Activated naive CD4-positive, alpha-beta T cell treated with anti-CD3 and anti-CD28 coated beads, Interleukin-2, amount 10 ng/mL, durations not matched to agents 7 days and 5 days (primary cell): ENCODE measurements at places on chromosomes 6 and 20.

- DNase-seq: no peak
Observed at GRCh38 chr6:1043458-1043836, 268.5 kb upstream of the FOXQ1 start.

DNA sequence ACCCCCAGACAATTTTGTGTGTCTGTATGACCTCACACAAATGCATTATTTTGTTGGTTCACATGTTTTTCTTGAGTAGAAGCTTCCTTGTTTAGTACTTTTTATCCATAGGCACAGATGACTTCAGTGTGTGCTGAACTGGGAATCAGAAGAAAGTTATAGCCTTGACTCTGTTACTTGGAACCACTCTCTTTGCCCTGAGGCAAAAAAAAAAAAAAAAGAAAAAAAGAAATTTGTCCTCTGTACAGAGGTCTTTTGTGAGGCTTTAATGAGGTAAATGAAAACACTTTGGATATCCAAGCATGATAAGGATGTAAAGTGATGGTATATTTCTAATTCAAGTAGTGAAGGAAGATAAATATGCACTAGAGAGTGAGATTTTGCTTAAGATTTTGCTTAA, 51.9 kb downstream of the TRMT11 start:
- DNase-seq: no peak

DNA sequence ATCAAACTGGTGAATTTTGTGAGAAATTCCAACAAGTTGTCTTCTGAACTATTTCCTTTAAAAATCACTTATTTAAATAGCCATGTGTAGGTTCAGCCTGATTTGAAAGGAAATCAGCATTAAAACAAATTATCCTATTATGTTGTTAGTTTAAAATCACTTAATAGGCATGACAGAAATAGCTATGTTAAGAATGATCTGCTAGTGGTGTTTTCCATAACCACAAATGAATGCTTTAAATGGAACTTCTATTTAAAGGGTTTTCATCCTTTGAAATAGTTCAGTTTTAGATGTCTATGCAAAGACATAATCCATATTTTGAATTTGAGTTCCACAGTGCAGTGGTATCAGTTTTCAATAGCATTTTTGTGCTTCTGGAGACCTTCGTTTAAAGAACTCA, 120.1 kb downstream of the PLEKHG1 start:
- DNase-seq: no peak

DNA sequence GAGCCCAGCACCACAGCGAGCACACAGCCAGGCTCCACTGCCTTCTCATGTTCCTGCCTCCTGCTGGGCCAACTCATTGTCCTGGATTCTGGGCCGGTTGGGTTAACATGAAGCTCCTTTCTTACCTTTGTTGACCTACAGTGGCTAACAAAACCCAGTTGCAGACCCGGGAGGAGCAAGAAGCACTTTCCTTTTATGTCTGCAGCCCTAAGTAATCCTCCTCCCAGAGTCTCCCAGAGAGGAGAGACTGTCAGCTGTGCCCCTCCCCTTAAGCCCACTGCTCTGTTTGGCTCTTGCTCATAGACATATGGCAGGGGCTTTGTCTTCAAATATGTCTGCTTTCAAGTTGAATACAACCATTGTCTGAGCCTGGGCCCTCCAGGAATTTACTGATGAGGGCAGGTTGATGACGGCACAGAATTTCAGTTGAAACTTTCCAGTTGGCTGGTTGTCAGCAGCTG, 55.2 kb downstream of the PSMB1 start:
- DNase-seq: no peak

GRCh38 chr20:24700166-24700860, 230.9 kb downstream of the SYNDIG1 start:
- no peak for DNase-seq

DNA sequence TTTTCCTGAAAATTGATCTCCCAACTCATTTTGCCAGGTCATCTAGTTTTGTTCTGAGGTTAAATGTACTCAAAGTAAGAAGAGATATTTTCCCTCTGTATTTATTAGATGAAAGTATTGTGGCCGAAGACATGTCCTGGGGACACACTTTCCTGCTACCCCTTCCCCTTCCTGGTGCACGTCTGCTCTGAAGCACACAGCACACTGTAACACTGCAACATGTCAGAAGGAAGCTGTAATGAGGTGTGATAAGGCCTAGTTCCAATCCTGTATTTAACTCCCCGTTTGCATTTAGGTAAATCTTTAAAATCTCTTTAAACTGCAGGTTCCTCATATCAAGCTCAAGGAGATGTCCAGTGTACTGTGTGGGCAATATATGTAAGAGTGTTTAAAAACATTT, 99.4 kb downstream of the HDGFL1 start:
- no peak for DNase-seq

DNA sequence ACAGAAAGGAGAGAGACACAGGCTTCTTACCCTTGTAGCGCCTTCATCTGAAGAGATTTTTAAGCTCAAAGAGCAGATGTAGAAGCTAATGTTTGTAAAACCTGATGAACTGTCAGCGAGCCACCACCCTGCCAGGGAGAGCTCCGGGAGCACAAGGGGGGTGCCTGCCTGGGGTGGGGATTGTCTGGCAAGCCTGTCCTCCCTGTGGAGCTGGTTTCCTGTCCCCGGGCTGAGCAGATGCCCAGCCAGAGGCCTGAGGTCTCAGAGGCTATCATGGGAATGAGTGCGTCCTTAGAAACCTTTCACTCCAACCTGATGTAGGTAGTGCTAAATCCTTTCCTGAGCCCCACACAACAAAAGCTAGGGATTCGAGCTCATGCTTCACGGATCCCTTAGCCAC, 41.9 kb upstream of the NR2E1 start:
- no peak for DNase-seq

DNA sequence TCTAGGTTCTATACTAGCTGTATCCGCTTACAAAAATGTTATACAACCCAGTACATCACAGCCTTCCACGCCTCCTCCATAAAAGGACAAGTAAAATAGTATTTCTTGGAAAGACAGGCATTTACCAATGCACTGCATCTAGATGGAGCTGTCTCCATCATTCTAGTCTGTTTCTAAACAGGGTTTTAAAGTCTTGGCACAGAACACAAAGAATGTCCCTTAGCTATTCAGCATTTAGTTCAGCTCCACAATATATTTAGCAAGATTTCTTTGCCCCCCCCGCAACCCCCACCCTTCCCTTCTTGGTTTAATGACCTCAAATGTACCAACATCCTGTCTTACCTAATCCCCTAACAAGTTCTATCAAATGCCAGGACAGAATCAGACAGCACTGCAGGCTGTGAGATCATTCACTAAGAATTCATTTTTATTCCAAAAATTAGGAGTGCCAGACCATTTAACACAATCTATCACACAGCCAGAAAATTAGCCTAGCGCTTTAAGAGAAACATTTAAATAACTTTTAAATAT, 198.6 kb downstream of the BACH2 start:
- peak; percentile 51 for DNase-seq

- no peak for DNase-seq
Observed at GRCh38 chr6:25122001-25122400, 157.2 kb upstream of the CARMIL1 start.

- DNase-seq: no peak
Observed at GRCh38 chr6:109865968-109866367, 112.1 kb upstream of the GPR6 start.

DNA sequence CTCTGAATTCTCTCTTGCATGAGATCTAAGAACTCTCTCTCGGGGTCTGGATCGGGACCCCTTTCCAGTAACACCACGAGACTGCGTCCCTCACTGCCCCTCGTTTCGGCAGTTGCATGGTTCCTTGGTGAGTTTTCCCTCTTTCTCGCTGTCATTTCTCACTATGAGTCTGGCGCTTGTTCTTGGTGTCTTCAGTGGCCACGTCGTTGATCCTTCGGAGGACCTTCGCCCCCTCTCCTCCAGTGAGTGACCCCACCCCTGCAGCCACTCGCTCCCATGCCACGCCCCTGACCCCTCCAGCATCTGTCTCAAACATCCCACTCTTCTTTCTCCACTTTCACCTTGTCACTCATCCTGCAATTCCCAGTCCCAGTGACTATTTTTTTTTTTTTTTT, 23.0 kb downstream of the SYNJ2 start:
- no peak for DNase-seq

GRCh38 chr6:113599444-113599843, 257.7 kb upstream of the MARCKS start:
- DNase-seq: no peak

DNA sequence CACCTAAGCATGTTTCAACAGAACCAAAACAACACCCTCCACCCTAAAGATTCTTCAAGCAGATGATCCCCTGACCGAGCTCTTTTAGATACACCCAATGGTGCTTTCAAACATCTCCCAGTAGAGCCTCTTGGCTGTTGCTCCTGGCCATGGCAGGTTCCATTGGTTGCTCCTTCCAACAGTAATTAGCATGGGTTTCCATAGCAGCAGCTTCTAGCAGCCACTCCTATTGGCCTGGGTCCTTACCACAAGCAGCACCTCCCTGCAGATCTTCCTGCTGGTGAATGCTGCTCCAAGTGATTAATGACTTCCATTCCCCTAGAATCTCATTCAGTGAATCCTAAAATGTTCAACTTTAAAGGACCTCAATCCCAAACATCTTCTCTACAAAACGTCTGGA, 13.9 kb downstream of the CCN2 start:
- no peak for DNase-seq

- no peak for DNase-seq
Observed at GRCh38 chr6:113820761-113821160, 36.4 kb upstream of the MARCKS start.

- DNase-seq: peak; percentile 39
Observed at GRCh38 chr20:52379723-52380336, 188.3 kb upstream of the ZFP64 start.

- peak; percentile 22 for DNase-seq
Observed at GRCh38 chr6:84227044-84227433, 404 bp downstream of the CEP162 start.

DNA sequence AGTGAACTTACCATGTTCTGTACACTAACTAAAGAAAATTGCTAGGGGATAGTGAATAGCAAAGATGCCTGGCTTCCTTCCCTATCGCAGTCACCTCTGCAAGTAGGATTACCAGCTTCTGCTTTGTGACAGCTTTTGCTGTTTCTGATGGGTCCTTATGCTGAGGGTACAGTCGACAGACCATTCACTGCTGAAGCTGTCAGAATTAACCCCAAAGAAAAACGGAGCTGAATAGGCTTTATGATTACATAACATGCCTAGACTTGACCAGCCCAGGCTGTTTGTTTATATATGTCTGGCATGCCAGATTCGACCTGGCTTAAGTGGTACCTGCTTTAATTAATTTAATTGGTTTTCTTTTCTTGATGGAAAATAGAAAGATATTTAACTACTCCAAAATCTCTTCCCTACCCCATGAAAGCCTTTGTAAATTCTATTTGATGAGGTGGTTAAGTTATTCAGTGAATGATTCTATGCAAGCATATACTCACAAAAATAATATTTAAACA, 21.7 kb upstream of the PRELID3B start:
- DNase-seq: no peak
